Fibroblast of skin of right biceps (primary cell): ENCODE measurements at places on chromosomes 2 and 18.
A peak's percentile ranks its signal among the peaks of the same experiment; 100 is the strongest.

GRCh38 chr2:33746208-33746800, 147.2 kb upstream of the FAM98A start:
- DNase-seq: no peak

- no peak for DNase-seq
These were observed 39.2 kb upstream of the SULT1C3 start for GRCh38 chr2:108200569-108200968.

DNA sequence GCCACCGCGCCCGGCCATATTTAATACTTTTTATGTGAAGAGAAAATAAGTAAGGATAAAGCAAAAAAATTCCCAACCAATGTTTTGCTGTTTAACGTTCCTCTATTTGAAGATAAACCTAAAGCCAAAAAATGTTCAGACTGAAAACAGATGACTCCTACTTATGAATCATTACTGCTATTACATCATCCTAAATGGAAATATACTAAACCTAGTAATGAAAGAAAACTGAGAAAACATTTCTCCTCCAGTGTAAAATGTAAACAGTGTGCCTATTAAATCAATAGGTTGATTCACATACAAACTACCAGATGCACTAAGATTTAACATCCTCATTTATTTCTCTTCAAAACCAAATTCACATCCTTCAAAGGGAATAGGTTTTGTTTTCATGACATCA, 43.5 kb downstream of the CWC22 start:
- peak; percentile 47 for DNase-seq

- DNase-seq: no peak
These were observed 1.3 kb downstream of the RASGRP3 start for GRCh38 chr2:33477473-33478468.

- DNase-seq: peak; percentile 36
These were observed 73.7 kb upstream of the DNAJC10 start for GRCh38 chr2:182642328-182642727.

DNA sequence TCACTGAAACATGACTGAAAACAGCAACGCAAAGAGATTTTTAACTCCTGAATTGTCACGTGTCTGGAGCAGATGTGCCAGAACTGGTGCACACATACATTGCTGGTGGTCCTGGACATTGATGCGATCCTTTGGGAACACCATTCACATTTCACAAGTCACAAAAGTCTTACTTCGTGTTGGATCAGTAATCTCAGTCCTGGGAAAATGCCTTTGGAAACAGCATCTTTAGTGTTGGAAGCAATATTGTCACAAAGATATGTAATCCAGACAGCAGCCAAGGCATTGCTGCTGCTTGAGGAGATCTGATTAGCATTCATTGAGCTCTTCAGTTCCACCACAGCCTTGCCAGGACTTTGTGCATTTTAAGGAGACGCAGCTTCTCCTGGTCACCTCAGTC, 126.2 kb upstream of the SH3BP4 start:
- no peak for DNase-seq
